ENCODE measurements at places on chromosomes 2 and 18. TPM values are rescaled to one million over a fixed set of nuclear protein-coding genes. Genes with fewer than 3 reads are reported as not detected.

DNA sequence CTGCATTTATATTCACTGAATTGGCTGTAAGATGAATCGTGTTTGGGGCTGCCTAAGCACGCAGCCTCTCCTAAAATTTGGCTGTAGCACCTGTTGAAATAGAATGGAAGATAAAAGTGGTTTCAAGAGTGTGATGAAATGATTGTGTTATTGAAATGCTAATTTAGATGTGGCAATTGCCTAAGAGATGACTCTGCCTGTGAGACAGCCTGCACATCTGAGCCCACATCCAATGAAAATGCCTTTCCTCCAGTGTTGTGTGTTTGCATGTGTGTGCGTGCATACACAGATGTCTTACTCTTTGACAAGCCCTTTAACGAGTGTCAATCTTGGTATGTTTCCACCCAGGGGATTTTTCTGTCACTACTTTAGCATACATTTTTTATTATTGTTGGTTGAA is 346.9 kb downstream of the MEIS1 start:
- DNase-seq = no peak

GRCh38 chr2:588074-588645 is 89.0 kb downstream of the TMEM18 start:
- no peak for DNase-seq

DNA sequence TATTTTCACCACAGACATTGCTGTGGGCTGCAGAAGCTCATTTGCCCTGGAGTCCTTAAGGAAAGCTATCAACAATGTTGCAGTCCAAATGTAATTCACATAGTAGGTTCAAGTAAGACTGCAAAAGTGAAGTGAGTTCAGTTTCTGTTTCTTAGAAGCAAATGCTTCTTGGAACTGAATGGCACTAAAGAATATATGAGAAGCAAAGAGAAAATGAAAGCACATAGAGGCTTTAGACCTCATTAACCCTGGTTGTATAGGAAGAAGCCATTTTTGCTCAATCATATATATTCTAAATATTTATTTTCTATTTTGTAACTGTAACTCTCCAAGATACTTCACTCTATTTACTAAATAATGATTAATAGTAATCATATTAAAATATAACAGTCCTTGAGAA is 292.0 kb downstream of the ZNF804A start:
- DNase-seq = no peak

DNA sequence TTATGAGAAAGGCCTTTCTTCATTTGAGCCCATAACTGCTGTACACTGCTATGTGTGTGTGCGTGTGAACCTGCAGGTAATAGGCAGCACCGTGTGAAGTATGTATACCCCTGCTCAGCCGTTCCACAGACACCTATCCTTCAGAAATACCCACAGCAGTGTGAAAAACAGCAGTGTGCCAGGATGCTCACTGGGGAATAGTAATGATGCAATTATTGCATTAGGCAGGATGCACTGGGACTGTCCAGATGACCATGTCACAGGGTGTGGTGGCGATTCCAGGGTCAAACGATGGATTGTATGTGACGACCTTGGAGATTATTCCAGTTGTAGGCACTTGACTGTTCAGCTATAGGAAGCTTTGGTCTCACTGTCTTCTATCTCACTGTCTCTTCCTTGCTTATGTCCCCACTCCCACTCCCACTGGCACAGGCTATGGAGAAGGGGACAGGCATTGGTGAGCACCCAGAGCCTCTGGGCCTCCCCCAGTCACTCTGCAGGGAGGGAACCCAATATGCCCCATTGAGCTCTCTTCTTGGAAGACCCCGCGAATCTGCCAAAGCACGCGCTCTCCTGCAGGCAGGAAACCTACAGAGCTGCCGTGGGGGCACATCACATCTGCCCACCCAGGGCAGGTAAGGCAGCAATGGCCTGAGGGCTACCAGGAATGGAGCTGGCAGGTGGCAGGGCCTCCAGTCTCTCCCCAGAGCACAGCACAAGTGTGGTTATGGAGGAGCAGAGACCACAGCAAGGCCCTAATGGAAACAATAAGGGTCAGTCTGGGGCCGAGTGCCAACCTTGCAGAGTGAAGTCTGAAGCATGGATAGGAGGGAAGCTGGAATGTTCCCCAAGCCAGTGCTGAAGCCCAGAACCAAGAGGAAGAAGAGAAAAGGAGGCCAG is 518.9 kb upstream of the RAB6C start:
- no peak for DNase-seq

- no peak for DNase-seq
These were observed 96.4 kb upstream of the LDAH start for GRCh38 chr2:20919297-20919800.

DNA sequence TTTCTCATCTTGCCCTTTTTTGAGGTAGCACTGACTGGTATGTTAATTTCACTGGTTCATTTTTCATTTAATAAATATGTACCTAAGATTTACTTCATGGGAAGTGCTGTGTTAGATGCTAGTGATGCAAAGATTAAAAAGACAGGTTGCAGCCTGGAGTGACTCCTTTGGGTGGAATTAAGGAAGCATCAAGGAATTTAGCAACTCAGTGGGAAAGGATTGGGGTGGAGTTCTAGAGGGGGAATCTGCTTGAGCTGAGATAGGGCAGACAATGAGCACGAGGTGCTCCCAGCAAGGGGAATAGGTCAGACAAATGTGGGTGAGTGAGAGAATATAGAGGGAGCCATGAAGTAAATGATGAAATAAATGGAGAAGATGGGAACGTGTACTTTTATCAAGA is 57.0 kb downstream of the LYPD6 start:
- no peak for DNase-seq

DNA sequence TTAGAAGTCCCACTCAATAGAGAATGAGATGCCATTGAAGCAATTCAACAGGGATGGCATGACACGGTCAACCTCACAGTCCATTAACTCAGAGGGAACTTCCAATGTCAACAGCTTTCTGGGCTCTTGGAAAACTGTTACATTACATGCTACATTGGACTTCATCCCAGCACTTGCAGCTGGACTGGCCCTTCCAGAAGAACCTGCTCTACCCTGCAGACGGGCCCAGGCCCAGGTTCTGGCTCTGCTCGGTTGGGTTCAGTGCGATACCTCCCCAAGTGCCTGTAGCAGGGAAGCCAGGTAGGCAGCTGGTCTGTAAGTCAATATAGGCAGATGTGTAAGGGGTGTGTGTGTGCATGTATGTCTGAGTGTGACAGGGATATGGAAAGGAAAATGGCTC is 12.9 kb downstream of the LAMA1 start:
- no peak for DNase-seq

DNA sequence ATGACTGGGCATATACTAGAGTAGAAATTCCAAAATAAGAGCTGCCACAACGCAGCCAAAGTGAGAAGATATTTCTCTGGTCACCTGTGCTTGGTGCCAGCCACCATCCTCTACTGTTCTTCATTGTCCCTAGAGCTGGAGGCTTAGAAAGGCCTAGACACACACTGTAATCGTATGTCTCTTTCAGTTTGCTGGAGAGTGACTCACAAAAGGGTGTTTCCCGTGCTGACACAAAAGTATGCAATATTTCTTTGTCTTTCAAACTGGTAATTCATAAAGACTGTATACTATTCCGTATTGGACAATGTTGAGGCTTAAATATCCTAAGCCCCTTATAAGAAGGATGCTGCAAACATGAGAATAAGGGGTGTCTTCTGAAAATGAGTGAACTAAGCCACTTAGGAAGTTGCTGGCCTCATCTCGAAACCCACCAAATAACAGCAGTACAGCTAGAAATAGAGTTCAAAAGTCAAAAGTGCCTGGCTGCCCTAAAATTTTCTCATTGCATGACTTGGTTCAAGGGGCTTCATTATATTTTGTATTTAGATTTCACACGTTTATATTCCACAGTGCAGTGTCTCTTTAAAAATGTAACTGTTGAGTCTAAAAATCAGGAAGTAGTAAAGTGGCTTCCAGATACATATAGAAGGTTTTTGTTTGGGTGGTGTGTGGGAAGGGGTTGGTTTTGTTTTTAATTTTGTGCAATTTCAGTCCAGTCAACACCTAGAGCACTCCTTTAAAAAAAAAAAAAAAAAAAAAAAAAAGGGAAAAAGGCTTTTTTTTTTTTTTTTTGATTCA is 601.1 kb downstream of the ARHGAP15 start:
- DNase-seq = no peak

GRCh38 chr2:228518-229278 is 35.1 kb downstream of the SH3YL1 start:
- no peak for DNase-seq

GRCh38 chr2:235390816-235391194 is 103.0 kb upstream of the AGAP1 start:
- DNase-seq = no peak

- DNase-seq = no peak
These were observed 636 bp upstream of the IMMT start for GRCh38 chr2:86195808-86196387.

DNA sequence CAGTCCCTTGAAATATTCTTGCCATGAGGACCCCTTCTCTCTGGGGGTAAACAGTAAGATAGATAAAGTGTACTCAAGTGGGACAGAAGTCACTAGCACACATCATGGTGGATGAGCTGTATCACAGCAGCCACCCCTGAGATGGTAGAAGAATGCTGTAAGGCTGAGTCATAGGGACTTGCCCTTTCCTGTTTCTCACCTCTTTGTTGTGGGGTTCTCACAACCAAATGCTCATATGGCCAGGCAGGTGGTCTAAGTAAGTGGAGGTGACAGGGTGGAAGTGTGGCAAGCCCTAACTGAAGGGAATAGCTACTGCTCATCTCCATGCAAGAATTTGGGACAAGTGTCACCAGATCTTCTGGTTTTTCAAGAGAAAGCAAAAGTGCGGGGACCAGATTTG is 202.7 kb upstream of the SLC14A2 start:
- no peak for DNase-seq

- DNase-seq = no peak
These were observed 307.5 kb upstream of the ZEB2 start for GRCh38 chr2:144827404-144827803.

DNA sequence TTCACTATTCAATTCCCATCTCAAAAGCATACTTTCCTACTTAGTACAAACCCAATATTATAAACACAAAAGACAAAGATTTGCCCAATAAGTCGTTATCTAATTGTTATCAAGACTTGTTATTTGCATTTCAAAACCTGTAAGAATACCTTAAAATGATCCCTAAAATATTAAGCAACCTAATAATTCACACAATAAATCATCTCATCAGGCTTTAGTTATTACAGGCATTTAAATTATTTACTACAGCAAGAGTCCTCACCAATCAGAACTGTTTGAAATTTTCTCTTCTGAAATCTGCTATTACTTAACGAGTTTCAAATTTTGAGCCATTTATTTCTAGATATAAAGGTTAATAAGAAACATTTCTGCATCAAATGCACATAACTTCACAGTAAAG is 1.6 kb downstream of the CCDC88A start:
- DNase-seq = no peak

DNA sequence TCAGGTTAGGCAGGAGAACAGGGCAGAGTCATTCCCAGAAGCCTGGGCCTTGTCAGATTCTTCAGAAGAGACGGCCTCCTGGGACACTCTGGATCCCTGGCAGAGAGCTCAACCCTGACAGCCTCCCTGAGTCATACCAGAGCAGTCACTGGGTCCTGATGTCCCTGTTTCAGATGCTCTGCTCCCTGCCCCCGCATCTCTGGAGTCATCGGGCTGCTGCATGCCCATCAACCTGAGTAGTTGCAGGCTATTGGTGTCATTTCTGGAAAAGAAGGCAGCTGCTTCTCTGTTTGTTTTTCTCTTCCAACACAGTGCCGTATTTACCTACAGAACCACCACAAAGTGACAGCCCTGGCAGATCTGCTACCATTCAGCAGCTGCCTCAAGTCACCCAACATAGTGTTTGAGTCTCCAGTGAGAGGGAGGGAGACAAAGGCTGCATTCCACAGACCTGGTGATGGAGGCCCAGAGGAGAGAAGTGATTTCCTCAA is 145.1 kb downstream of the B3GNT2 start:
- DNase-seq = peak; percentile 43

DNA sequence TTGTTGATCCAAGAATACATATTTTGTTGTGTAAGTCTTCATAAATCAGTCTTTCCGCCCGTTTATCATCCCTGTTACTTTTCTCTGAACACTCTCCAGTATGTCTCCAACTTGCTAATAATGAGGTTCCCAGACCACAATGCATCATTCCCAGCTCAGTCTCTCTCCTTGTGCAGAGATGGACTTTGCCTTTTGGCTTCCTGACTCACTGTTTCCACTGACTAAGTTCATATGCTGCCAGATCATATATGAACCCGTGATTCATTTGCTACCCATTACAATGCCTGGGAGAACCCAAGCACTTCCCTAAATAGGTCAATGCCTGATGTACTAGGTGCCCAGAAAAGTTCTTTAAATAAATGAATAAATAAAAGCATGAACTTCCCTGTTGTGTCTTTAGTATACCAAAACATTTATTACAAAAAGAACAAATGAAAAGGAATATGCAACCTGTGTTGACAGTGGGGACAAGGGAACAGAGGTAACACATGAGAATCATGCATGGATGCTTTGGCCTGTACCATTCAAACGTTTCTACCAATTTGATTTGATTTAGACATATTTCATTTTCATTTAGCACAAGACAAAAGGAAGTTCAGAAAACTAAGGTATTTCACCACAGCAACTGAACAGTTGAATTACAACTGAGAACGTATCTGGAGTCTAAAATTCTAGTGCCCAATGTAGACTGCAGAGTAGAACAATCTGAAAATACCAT is 215.4 kb upstream of the HNRNPA3 start:
- DNase-seq = no peak

DNA sequence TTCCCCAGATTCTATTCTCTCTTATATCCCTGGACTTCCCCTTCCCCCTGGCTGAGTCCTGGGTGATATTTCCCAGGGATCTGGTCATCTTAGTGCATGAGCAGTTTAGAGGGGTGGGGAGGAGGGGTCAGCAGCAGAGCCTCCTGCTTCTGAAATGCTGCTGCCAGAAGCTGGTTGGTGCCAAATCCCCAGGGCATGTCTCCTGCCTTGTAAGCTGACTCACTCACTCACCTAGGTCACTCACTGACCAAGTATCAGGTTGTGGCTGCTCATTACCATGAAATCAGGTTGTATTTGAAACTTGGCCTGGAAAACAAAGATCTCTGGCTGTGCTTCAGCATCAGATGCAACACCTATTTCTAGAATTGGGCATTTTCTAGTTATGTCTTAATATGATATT is 14.3 kb downstream of the GPR39 start:
- no peak for DNase-seq

GRCh38 chr18:33944493-33944892 is 280.2 kb downstream of the NOL4 start:
- no peak for DNase-seq

The CFAP210 gene
- not detected for total RNA-seq

The IL18RAP gene
- total RNA-seq = 0.30 TPM

The NTSR2 gene
- total RNA-seq = not detected

The GKN1 gene
- not detected for total RNA-seq

The VWC2L gene
- total RNA-seq = not detected

The STPG4 gene
- total RNA-seq = not detected

The GKN2 gene
- total RNA-seq = not detected

The CIB4 gene
- total RNA-seq = not detected

The FASTKD1 gene
- 121 TPM for total RNA-seq

The STRN gene
- 55.2 TPM for total RNA-seq

All from left ventricle myocardium inferior (tissue), 1 donor.